ENCODE measurements at places on chromosomes 3 and 15.
A peak's percentile ranks its signal among the peaks of the same experiment; 100 is the strongest.

DNA sequence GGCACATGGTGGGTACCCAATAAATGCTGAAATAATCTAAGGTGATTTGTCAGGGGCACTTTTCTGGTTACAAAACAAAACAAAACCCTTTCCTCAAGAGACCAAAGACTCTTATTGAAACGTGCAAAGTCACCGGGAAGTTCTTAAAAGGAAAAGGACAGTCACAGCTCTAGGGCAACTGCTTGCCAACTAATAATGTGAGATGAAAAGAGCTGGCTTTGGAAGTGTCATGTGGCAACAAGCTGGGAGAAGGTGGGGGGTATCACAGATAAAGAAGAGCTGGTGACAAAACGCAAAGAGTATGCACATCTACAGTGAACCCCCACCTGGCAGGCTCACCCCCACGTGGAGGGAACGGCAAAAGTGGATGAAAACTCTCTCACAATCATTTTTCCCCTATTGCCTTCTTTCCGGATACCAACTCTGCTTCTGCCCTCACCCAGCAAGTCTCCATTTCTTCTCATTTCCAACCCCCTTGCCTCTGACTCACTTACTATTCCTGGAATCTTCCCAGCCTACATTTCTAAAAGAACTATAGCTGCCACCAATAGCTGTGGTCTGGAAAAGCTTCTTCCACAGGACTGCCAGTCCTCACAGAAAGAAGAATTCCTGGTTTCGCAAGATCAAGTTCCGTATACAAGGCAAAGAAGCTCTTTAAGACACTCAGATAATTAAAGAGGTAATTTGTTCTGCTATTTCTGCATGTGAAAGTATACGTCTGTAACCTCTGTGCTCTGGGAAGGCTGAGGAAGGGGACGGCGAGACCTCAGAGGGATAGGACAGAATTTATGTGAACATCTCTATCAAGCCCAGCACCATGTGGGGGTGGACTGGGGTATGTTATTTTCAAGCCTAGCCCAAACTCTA is 21.8 kb upstream of the ANPEP start:
- peak; percentile 81 for DNase-seq

DNA sequence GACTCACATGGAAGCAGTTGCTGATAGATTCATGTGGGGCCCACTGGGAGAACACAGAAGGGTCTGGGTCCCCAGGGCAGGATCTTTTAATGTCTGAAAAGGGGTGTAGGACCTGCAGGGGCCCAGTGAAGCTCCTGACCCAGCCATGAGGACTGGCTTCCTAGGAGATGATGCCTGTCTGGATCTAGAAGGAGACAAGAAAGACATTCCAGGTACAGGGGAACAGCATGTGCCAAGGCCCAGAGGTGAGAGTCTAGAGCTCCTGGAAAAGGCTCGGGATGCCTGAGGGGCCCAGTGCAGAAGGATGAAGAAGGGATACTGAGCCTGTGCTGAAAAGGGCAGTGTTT is 4.7 kb upstream of the SEMA3F start:
- no peak for DNase-seq

DNA sequence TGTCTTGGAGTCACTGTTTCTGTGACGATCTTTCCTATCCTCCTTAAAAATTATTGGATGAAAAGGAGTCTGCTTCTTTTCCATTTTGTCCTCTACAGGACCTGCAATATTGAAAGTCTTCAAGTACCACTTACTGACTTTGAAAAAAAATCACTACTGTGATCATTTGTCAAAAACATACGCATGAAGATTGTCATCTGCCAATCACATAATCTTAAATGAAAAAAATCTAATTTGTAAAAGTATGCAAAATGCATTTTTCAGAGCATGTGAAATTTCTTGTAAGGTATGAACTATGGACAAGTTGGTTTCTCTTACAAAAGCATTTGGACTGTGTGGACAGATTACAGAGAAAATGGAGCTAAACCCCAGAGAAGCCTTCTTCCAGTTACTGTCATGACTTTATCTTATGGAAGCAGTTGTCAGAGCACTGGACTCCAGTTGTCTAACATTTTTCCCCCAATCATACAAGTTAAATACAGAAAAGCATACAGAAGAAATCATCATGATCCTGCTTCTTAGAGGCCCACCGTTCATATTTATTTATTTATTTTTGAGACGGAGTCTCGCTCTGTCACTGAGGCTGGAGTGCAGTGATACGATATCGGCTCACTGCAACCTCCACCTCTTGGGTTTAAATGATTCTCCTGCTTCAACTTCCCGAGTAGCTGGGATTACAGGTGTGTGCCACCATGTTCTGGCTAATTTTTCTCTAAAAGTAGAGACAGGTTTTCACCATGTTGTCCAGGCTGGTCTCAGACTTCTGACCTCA is 3.4 kb upstream of the PXK start:
- no peak for DNase-seq

GRCh38 chr15:45307230-45307924 is 55.3 kb downstream of the SLC28A2 start:
- peak; percentile 26 for DNase-seq

- no peak for DNase-seq
Observed at GRCh38 chr3:55201779-55202178, 273.9 kb upstream of the LRTM1 start.

- DNase-seq, result no peak
Observed at GRCh38 chr3:177199206-177199760, 2.0 kb upstream of the TBL1XR1 start.

GRCh38 chr3:84547207-84547606 is 411.6 kb upstream of the CADM2 start:
- no peak for DNase-seq

GRCh38 chr3:11928381-11928780 is 75.8 kb upstream of the SYN2 start:
- DNase-seq, result no peak

DNA sequence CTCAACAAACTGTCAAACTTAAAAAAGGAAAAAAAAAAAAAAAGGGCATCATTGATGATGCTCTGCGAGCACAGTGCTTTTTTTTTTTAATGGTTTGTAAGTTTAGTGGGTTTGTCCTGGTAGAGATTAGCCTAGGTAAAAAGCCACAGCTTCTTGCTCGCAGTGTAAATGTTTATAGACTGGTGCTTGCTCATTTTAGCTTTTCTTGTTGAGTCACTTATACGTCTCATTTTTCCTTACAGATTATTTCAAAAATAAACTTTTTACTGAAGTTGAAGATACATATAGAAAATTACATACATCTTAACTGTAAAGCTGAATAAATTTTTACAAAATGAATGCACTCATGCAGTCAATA is 16.5 kb upstream of the TRA2B start:
- no peak for DNase-seq

GRCh38 chr3:88725440-88726165 is 381.8 kb upstream of the EPHA3 start:
- no peak for DNase-seq

DNA sequence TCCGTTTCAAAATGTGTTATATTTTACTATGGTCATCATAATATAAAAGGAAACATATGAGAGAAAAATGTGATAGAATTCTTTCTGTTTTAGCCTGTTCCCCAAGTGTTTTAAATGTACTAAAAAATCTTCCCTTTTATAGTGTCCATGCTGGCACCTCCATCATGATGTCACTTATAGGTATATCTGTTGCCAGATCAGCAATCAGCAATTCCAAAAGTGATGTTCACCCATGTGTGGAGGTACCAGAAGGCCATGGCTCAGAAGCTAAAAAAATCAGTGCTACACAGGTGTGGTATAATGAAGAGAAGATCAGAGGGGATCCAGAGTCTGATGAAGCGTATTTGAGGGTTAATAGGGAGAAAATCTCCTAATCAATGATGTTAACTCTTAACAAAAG is 1.1 kb upstream of the GPR15 start:
- DNase-seq, result no peak

GRCh38 chr3:64213962-64214379 is 11.3 kb downstream of the PRICKLE2 start:
- DNase-seq, result no peak

- DNase-seq, result no peak
Observed at GRCh38 chr15:60419753-60420152, 22.0 kb upstream of the ANXA2 start.
